ENCODE measurements at places on chromosomes 1 and 21. TPM values are rescaled to one million over a fixed set of nuclear protein-coding genes. Genes with fewer than 3 reads are reported as not detected.

HES2 gene
- 2.4 TPM for total RNA-seq

GUCA2A gene
- not detected for total RNA-seq

HES4 gene
- 27.5 TPM for total RNA-seq

GPR157 gene
- 11.7 TPM for total RNA-seq

SELL gene
- total RNA-seq, result 3.2 TPM

TIAM1 gene
- total RNA-seq, result 34.6 TPM

RGS13 gene
- not detected for total RNA-seq

ITLN1 gene
- total RNA-seq, result 2.3 TPM

SMIM1 gene
- total RNA-seq, result 213 TPM

S100A1 gene
- total RNA-seq, result 24.0 TPM

SH2D2A gene
- total RNA-seq, result 3.1 TPM

RGL1 gene
- 41.5 TPM for total RNA-seq

SLAMF6 gene
- total RNA-seq, result 0.68 TPM

OXCT2 gene
- 28.6 TPM for total RNA-seq

NLRP3 gene
- total RNA-seq, result 1.4 TPM

LY9 gene
- 0.68 TPM for total RNA-seq

OR2T34 gene
- total RNA-seq, result not detected

OR2T33 gene
- total RNA-seq, result 0.12 TPM

MOV10 gene
- 240 TPM for total RNA-seq

JAM2 gene
- total RNA-seq, result 91.1 TPM

SLC9C2 gene
- 15.9 TPM for total RNA-seq

MINDY1 gene
- total RNA-seq, result 49.8 TPM

APOBEC4 gene
- 4.9 TPM for total RNA-seq

HOOK1 gene
- 59.8 TPM for total RNA-seq

RPS27 gene
- 779 TPM for total RNA-seq

SPATA1 gene
- 17.6 TPM for total RNA-seq

NPHP4 gene
- total RNA-seq, result 49.4 TPM

NPPB gene
- not detected for total RNA-seq

AVPR1B gene
- total RNA-seq, result not detected

SPRR2G gene
- total RNA-seq, result not detected

GPR52 gene
- total RNA-seq, result 4.8 TPM

CFHR1 gene
- not detected for total RNA-seq

CNR2 gene
- 0.06 TPM for total RNA-seq

LYPD8 gene
- 0.43 TPM for total RNA-seq

OR2L13 gene
- total RNA-seq, result 0.12 TPM

THEM5 gene
- not detected for total RNA-seq

SMCP gene
- 249 TPM for total RNA-seq

FCRL6 gene
- total RNA-seq, result 0.56 TPM

ASTN1 gene
- total RNA-seq, result 1.2 TPM

LCE1E gene
- not detected for total RNA-seq

RIPPLY3 gene
- total RNA-seq, result 0.47 TPM

FAM177B gene
- 0.71 TPM for total RNA-seq

ADGRL4 gene
- 10.2 TPM for total RNA-seq

DNAJC28 gene
- total RNA-seq, result 9.3 TPM

SLAMF8 gene
- 0.74 TPM for total RNA-seq

MYBPH gene
- total RNA-seq, result 0.16 TPM

RBP7 gene
- total RNA-seq, result 6.5 TPM

SAMD13 gene
- total RNA-seq, result 6.6 TPM

HHAT gene
- total RNA-seq, result 23.8 TPM

PSMG1 gene
- 113 TPM for total RNA-seq

SH2D1B gene
- 1.3 TPM for total RNA-seq

LIN28A gene
- 3.9 TPM for total RNA-seq

NECTIN4 gene
- 1.2 TPM for total RNA-seq

OR6Y1 gene
- not detected for total RNA-seq

TMEM82 gene
- total RNA-seq, result not detected

HENMT1 gene
- total RNA-seq, result 70.9 TPM

FAM78B gene
- 13.9 TPM for total RNA-seq

CBR3 gene
- total RNA-seq, result 2.8 TPM

SPATA21 gene
- 2.7 TPM for total RNA-seq
